Karpas-422 (cell line): ENCODE measurements at places on chromosomes 7 and 10.

DNA sequence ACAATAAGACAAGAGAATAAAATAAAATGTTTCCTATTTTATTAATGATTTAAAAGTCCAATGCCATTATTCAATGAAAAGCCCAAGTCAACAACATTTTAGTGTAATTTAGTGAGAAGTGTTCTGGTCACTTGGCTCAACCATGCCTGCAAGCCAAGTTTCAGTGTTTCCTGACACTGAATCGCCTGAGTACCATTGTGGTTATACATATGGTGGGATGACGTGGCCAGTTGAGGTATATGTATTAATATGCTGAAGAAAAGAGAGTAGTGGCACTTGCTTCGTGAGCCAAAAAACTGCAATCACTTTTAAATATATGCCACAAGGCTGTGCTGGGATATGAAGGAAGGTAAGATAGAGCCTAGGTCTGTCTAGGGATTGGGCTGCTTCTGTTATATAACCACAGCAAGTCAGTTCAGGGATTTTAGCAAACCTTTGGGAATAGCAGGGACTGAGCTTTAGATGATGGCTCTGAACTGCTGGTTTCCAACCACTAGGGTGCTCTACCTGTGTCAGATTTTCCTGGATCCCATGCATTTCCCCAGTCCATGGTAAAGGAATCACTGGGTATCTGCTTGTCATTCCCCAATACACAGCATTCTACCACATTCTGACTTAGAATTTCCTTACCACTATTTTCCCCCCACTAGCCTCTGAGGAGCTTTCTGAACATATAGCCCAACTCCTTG, 214.0 kb upstream of the PRPS1L1 start:
- DNase-seq: no peak

GRCh38 chr10:119125942-119126341, 22.0 kb downstream of the DENND10 start:
- DNase-seq: no peak

DNA sequence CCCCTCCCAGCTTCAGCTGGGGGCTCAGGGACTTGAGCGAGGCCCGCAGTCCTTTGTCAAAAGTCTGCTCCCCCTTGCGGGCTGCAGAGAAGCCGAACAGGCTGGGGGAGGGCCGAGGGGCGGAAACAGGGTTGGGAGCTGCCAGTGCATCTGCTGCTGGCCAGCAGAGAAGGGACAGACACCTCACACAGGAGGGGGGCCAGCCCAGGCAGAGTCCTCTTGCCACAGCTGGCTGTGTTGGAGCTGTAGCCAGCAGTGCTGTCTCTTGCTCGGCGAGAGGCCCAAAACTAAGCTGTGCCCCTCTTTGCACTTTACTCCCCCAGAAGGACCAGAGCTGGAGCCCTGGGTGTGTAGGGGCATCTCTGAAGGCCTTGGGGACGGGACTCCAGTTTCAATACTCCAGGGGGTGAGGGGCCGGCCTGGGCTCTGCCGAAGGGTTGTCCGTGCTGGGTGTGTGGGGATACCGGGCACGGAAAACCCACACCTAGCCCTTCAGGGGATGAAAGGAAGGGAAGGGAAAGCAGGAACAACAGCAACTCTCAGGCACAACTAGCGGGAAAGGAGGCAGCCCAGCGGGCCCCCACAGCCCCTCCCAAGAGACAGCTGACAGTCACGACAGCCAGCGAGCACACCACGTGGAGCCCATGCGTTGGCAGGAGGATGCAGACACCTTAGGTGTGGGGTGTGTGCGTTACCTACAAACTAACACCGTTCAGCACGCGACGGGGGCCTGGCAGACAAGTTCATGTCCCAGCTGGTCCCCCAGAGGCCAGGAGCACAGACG, 17.8 kb downstream of the YKT6 start:
- peak; percentile 56 for DNase-seq

DNA sequence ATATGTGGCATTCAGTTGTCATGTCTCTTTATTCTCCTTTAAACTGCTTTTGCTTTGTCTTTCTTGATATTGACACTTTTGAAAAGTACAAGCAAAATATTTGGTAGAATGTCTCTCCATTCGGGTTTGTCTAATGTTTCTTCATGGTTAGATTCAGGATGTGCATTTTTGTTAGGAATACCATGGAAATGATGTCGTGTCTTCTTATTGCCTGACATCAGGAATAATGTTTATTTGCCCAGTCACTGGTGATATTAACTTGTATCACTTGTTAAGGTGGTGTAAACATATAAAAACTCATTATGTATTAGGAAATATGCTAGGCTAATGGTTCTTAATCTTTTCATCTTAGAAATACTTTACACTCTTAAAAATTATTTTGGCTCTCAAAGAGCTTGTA, 43.4 kb downstream of the CDK1 start:
- no peak for DNase-seq

DNA sequence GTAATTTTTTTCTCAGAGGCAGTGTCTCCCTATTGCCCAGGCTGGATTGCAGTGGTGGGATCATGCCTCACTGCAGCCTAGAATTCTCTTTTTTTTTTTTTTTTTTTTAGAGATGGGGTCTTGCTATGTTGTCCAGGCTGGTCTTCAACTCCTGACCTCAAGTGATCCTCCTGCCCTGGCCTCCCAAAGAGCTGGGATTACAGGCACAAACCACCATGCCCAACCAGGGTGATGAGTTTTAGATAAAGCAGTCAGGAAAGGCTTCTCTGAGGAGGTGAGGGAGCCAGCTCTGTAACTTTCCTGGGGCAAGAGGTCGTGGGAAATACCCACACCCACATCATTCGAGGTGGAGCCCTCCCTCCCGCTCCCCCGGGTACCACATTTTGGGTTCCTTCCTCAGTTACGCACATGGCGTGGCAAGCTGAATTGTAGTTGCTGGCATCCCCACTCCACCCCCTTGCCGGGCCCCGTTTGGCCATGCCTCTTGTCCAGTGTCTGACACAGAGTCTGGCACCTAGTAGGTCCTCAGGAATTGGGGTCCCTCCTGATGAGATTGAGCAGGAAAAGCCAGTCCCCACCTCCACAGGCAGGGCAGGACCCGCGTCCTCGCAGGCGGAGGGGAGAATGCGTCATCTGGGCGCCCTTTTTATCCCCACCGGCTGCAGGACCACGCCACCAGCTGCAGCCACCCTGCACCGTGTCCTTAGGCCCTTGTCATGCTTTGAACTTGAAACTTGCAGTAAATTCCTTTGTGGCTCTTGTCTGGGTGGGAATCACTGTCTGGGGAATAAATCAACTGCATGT, 43.4 kb downstream of the CLIP2 start:
- no peak for DNase-seq

GRCh38 chr7:111175908-111176441, 85.0 kb downstream of the LRRN3 start:
- no peak for DNase-seq

GRCh38 chr10:8568401-8568800, 513.9 kb downstream of the GATA3 start:
- no peak for DNase-seq

- DNase-seq: no peak
Observed at GRCh38 chr10:21437770-21438382, 87.6 kb downstream of the SKIDA1 start.

DNA sequence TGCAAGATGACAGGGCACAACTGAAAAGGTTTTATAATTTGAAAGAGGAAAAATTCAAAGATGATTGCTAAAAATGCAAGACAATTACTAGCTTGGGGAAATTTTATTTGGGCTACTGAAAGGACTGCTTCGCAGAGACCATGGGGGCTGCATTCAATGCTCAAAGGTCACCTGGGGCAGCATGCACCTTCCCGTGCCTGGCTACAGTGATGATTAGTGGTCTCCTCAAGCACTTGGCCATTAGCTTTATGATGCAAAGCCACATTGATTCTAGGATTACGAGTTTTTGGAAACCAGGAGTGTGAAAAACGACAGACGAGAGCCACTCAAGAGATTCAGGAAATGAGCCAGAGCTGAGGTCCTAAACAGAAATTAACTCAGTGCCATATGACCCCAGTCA, 764.6 kb downstream of the PHTF2 start:
- no peak for DNase-seq

DNA sequence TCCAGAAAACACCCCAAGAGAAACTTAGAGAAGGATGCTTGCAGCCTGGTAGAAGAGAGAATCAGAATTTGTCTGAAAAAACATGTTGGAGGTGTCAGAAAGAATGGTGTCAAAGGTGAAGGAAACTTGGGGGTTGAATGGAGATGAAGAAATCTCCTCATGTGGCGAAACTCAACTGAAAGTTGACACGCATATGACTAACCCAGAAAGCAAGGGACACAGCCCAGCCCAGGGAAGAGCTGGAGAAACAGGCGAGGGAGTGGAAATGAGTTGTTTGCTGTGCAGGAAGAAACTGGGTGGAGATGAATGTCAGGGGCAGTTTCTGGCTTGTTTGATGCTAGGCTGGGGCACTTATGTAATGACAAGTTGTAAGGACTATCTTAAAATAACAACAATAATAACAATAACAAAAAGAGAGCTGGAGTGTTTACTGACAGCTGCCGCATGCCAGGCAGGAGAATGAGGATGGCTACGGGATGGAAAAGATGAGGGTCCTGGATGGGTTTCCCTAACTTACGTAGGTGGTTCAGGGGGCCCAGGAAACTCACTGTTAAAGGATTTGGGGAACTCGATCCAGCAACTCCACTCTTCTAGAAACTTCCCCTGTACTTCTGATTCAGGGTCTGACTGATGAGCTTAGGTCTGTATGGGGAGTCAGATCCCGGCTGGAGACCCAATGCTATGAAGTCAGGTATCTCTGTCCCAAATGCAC, 57.4 kb downstream of the MAP3K8 start:
- no peak for DNase-seq

DNA sequence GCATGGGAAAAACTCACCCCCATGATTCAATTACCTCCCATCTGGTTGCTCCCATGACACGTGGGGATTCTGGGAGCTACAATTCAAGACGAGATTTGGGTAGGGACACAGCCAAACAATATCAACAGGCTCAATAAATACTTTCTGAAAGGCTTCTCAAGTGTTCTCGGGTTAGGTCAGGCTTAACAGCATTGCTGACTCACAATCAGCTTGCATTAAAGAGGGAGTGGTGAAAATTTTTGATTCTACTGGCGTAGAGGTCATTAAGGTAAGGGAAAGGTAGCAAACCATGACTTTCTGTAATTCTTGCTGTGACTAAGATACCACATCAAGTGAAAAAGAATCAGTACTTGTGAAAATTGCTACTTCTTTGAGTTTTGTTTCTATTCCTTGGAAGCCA, 126.4 kb downstream of the JCAD start:
- DNase-seq: no peak

- peak; percentile 90 for DNase-seq
Observed at GRCh38 chr7:107150375-107151073, 18.3 kb upstream of the HBP1 start.

DNA sequence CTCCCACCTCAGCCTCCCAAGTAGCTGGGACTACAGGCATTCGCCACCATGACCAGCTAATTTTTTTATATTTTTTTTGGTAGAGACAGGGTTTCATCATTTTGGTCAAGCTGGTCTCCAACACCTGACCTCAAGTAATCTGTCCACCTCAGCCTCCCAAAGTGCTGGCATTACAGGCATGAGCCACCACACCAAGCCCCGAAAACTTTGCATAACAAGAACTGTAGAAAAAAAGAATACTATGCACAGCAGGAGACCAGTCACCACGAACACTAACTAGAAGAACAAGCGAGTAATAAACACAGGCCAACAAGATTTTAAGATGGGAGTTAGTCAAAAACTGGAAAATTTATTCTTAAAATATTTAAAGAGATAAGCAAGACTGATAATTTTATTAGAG, 447.0 kb downstream of the ETV1 start:
- DNase-seq: no peak

GRCh38 chr7:46006723-46007122, 85.7 kb upstream of the IGFBP3 start:
- no peak for DNase-seq

DNA sequence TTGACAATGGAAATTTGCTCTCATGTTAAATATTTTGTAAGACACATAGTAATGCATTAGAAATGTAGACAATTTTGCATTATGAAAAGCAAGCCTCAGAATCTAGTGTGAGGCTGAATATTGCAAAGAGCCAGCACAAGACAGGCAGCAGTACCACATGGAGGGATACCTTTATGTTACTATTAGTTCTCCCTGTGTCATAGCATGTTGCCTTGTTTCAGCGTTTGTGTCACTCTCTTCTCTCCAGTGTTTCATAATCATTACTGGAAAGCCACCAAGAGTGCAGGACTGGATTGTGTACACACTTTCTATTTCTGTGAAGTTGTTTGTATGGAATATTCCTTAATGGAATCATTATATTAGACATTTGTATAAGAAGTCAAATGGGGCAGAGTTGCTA, 8.5 kb downstream of the AHR start:
- DNase-seq: no peak

GRCh38 chr10:123761038-123761428, 94.9 kb downstream of the GPR26 start:
- DNase-seq: no peak

- DNase-seq: no peak
Observed at GRCh38 chr7:134155206-134155605, 28.1 kb downstream of the LRGUK start.

DNA sequence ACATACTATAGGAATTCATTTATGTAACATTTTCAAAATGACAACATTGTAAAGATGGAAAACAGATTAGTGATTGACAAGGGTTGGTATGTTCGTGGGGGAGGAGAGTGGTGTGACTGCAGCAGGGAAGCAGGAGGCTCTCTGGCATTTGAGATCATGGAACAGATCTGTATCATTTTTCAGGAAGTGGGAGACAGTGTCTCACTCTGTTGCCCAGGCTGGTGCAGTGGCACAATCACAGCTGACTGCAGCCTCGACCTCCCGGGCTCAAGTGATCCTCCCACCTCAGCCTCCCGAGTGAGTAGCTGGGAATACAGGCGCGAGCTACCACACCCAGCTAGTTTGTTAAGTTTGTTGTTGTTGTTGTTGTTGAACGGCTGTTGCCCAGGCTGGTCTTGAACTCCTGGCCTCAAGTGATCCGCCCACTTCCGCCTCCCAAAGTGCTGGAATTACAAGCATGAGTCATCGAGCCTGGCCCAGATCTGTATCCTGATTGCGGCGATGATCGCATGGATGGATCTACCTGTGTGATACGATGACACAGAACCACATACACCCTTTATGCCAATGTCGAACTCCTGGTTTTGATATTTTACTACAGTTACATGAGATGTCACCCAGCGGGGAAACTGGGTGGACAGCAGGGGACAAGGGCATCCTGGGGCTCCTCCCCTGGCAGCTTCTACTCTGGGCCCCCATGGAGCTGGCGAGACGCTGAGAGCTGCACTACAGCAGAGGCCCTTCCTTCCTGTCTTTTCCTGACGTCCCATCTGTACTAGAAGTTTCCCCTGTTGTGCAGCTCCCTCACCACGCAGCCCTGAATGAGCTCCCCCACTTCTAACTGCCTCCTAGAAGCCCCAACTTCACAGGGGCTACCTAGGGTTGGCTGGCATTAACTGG, 12.3 kb upstream of the CYTH3 start:
- DNase-seq: peak; percentile 22

DNA sequence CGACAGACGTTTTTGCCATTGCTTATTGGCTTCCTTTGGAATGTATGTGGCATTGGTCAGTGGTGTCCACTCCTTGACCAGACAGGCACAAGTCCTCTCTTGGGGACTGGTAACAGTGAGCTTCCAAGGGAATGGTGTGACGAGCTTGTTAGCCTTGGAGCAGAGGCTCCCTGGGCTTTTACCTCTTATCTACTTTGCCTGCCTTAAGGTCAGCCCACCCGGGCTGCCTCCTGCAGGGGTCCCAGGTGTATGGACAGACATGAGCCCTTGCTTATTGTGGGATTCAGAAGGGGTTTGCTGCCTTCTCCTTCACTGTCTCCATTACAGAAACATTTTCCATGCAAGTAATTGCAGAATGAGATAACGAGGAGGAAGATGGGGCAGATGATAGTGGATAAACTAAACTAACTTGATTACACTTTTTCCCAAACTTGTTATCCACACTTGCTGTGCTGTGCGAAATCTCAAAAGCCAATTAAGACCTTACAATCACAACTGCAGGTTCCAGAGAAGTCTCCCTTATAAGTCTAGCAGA, 29.7 kb downstream of the PLPP4 start:
- DNase-seq: no peak
